ENCODE measurements at places on chromosomes 4 and X.

- DNase-seq: no peak
Observed at GRCh38 chrX:4675686-4676300, 962.3 kb upstream of the PRKX start.

- no peak for DNase-seq
Observed at GRCh38 chr4:182449186-182449929, 206.2 kb downstream of the TENM3 start.

DNA sequence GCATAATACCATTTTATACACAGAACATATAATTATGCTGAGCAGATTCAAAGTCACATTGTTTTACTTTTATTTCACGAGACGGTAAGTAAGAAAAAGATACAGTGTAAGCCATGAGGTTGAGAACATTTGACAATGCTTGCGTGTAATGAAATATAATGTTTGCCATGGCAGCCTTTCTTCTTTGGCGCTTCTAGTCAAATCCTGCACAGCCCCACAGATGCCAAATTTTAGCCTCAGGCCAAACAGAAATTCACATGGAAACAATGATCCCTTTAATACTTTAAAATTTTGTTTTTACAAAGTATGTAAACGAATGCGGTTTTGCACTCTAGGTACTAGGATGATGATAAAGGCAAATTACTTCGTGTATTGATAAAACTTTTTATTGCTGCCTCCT, 502.7 kb upstream of the SMIM31 start:
- no peak for DNase-seq

DNA sequence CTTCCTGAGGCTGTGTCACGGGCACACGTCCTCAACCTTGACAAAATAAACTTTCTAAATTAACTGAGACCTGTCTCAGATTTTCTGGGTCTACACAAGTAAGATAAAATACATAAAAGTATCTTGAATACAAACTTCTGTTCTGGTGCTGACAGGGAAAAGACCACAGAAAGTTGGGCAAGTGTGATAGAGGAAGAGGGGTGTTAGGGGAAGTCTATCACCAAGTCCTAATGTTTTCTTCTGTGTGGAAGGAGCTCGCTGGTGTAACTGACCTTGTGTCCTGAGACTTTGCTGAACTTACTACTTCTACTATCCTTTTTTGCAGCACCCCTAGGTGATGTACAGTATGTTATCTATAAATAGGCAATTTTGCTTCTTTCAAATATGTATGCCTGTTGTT, 97.0 kb upstream of the STIM2 start:
- no peak for DNase-seq

DNA sequence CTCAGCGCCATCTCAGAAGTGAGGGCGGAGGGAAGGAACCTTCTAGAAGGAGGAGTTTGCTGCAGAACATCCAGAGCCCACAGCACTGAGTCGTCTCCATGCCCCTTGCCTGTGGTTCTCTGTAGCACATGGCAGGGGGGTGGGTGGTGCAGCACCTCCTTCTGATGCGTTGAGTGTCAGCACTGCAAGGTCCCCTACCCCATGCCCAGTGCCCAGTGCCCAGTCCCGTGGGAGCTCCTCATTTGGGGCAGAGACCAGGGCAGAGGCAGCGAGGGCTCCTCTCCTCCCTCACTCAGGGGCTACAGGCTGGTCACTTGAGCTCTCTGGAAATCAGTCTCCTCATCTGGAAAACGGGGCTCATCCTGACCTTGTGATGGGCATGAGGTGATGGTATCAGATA, 78.1 kb downstream of the HTRA3 start:
- no peak for DNase-seq

GRCh38 chr4:42618023-42618422, 38.9 kb downstream of the ATP8A1 start:
- no peak for DNase-seq
